ENCODE measurements at places on chromosomes 3 and 15.

GRCh38 chr3:45992821-45993221 is 2.8 kb downstream of the FYCO1 start:
- DNase-seq: no peak

DNA sequence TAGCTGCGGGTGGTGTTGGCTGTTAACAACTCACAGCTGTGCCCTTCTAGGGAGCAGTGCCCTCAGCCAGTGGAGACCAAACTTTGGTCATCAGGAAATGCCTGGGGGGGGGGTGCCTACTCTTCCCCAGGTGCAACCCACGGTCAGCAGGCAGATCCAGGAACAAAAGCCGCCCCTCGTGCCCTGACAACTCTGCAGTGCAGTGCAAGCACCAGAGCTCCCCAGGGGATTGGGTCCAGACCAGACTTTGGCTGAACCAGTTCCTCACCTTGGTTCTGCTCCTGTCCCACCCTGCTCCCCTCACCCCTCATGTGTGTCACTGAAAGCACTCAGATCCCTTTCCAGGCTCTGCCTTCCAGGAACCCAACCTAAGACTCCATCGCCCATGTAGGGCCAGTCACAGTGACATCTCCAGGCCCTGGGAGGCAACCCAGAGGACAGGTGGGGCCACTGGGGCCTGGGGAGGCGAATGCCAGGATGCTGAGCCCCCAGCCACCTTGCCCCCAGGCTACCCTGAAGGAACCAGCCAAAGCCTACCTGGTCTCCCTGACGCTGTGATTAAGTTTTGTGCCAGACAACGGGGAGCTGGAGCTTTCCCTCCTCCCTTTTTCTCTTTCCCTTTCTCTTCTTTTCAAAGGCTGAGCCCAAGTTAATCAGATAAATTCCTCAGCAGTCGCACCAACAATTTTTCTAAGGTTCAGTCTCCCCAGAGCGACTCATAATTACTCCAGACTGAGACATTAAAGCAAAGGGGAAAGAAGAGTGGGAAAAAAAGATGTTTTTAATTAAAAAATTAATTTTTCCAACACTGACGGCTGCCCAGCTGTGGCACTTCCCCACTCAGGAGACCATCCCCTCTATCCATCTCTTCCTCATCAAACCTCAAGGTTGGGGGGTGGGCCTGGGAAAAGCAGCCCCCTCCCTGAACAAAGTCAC is 207.5 kb upstream of the LINGO1 start:
- DNase-seq: no peak

DNA sequence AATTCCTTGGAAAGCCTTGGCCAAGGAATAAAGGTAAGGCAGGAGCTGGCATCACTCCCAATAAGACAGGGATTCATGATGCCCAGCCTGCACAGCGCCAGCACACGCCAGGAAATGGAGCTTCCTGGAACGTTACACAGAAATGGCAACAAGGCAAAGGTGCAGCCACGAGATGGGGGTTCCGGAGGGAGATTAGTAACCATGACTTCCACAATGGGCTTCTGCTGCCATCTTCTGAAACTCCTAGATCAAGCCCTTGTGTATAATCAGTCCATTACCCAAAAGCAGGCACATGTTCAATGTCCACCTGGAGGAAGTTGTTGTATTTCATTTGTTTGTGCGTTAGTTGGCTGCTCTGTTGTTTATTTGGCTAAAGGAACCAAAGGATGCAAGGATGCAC is 131.2 kb upstream of the TRIM42 start:
- no peak for DNase-seq

DNA sequence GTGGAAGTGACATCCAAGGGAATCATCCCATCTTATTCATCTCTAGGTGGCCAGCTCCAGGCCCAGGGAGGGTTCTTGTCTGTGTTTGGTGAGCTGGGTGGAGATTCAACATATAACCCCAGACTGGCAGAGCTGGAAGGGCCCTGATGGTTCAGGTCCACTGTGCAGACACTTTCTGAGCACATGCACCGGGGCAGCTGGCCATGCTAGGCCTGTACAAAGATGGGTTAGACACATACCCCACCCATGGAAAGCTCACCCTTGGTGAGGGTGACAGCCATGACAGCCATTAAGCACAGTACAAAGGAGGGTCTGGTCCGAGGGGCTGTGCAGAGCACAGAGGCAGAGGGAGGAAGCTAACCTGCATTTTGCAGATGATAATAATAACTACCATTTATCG is 100.4 kb downstream of the CORO2B start:
- DNase-seq: no peak

- no peak for DNase-seq
These were observed 744 bp upstream of the ACKR4 start for GRCh38 chr3:132596326-132596725.

DNA sequence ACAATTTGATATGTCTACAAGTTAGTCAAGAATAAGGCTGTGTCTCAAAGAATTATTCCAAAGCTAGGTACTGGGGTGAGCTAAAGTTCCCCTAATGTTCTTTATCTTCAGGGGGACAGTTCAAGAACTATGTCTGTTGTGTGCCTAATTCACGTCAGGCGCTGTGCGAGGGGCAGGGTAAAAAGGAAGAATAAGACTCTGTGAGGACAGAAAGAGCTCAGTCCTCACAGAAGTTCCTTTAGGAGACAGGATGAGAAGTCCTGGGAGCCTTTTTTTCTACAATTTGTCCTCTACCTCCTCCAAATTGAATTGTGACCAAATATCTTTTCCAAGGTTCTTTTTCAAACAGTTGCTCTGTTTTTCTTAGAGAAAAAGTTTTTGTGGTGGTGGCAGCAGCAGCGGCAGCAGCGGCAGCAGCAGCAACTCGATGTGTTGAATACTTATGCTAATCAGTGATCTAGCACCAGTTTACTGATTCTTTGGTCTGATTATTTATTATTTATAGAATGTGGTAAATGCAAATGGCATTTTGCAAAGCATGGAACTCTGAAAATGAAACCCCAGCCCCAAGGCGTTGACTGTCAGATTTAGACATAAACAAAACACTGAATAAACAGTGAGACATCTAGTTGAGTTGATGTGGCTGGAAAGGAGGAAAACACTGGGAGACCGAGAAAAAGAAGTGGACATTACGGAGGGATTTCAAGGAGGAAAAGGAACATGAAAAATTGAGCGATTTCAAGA is 88.6 kb downstream of the GTPBP8 start:
- no peak for DNase-seq

DNA sequence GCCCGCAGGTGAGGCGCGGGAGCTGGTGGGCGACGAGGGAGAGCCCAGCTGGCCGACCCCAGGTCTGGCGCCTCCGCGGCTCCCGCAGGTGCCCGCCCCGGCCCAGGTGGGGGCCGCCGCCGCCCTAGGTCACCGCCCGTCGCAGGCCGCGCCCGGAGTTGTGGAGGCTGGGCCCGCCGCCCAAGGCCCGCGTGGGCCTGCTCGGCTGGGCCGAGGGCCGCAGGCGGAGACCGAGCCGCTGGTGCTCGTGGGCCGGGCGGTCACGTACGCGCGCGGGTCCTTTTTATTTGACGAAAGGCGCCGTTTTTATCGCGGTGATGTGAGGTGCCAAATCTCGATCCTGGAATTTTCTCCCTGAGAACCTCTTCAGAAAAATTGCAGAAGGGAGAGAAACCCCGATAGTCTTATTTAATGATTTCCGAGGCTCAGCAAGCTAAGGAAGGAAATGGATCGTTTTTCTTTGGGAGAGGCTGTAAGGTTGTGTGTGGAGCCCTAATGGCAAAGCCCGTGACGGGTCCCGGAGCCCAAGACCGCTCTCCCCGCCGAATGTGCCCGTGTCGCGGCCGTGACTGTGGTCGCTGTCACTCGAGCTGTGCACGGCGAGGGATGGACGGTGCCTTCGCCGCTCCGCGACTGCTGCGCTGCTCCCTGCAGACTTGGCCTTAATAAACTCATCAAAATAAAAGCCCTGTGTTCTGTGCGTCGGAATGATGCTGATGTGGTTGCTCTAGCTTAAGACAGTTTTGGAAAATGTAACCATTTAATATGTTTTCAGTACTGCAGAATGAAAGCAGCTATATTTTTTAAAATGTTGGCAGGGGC is 612 bp downstream of the APPL1 start:
- peak; percentile 18 for DNase-seq

DNA sequence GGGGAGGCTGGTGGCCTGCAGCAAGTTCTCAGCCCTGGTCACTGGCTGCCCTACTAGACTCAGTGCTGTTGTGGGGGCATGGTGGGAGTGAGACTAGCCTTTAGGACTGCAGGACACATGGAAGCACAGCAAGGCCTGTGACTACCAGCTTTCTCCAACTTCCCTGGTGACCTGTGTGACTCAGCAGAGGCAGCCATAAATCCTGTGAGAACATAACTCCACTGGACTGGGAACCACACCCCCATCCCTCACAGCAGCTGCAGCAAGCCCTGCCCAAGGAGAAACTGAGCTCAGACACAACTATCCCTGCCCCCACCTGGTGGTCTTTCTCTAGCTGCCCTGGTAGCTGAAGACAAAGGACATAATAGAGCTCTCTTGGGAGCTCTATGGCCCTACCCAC is 111.3 kb downstream of the DCLK3 start:
- DNase-seq: no peak

GRCh38 chr3:52959773-52960172 is 62.4 kb upstream of the STIMATE start:
- DNase-seq: no peak

GRCh38 chr3:59235634-59236012 is 185.8 kb upstream of the CFAP20DC start:
- DNase-seq: no peak

DNA sequence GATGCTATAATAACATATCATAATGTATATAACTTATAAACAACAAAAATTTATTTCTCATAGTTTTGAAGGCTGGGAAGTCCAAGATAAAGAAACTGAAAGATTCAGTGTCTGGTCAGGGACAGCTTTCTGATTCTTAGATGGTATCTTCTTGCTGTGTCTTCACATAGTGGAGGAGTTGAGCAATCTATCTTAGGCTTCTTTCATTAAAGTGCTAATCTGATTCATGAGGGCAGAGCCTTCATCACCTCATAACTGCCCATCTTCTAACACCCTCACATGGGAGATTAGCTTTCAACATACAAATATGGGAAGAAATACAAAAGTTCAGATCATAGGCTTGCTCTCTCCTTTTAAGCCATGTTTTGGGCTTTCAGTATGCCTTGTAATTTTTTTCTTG is 774.8 kb upstream of the EPHA6 start:
- DNase-seq: no peak

GRCh38 chr3:67781218-67781617 is 126.8 kb upstream of the SUCLG2 start:
- DNase-seq: no peak

- DNase-seq: no peak
These were observed 19.4 kb downstream of the IDH3A start for GRCh38 chr15:78168608-78169007.

DNA sequence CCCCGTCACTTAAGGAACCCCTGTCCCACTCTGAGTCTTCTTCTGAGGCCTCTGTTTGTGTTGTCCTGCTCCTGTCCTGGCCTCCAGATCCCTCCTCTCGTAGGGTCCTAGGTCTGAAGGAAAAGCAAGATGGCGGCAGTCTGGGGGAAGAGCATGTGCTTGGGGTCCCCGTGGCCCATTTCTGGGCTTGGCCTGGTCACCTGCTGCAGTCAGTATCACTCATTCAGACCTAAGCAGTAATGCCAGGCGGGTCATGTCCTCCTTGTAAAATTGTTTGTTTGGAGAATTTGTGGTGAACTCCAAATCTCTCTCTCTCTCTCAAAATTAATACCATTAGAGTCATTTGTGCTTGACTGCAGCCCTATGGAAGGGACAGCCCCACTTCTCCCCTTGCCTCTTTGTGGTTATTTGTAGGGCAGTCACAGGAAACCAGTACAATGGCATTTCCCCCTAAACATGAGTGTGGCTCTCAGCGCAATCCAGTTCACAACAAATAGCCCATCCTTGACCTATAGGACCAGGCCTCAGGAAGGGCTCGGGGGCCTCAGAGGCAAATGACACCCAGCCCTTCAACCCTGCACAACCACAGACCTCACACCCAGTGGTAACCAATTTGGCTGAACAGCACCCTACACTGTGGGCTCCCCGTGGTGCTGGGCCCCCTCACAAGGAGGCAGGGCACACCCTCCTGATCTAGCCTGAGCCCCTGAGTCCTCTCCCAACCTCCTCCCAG is 173.5 kb downstream of the OR4M2 start:
- DNase-seq: no peak

DNA sequence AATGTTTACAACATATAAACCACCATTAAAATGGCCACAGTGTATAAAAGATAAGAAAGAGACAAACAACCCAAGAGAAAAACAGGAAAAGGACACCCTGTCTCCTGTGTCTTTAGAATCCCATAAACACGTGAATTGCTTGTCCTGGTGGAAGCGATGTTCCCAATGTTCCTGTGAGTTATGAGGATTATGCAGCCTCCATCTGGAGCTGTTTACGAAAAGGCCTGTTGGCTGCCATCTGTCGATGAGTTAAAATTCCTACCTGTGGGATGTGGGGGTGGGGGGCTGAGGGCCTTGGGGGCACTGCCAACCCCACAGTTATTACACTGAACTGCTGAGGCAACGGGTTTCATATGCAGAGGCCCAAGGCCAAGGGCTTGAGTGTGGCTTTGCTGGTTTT is 13.6 kb downstream of the NISCH start:
- DNase-seq: no peak

GRCh38 chr3:11465744-11466616 is 177.7 kb downstream of the VGLL4 start:
- no peak for DNase-seq
